ENCODE measurements at places on chromosomes 1 and 21. TPM values are rescaled to one million over a fixed set of nuclear protein-coding genes. Genes with fewer than 3 reads are reported as not detected.

Gene TMPRSS3
- 0.19 TPM for total RNA-seq

Gene SGIP1
- 4.0 TPM for total RNA-seq

- no peak for DNase-seq
Measured at GRCh38 chr1:14443164-14443787, 155.2 kb upstream of the KAZN start.

- no peak for DNase-seq
Measured at GRCh38 chr1:93623436-93623835, 58.2 kb downstream of the BCAR3 start.

Gene TPTE
- total RNA-seq, result not detected

- no peak for DNase-seq
Measured at GRCh38 chr1:217048104-217048707, 325.0 kb upstream of the ESRRG start.

DNA sequence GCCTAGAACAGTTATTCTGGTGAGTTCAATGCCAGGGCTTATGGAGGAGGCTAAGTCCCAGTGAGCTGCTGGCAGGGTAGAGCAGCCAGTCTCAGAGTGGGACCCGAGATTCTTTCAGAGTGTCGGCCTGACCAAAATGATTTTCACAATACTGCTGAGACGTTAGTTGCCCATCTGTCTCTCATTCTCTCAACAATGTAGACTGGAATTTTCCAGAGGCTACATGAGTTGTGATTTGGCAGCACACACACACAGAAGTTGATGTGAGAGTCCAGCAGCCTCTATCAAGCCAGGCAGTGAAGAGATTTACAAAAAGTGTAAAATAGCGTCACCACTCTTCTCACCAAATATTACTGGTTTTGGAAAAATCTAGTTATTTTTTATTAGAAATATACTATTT, 21.7 kb downstream of the CACNA1S start:
- DNase-seq, result no peak

Gene VWA5B1
- not detected for total RNA-seq

DNA sequence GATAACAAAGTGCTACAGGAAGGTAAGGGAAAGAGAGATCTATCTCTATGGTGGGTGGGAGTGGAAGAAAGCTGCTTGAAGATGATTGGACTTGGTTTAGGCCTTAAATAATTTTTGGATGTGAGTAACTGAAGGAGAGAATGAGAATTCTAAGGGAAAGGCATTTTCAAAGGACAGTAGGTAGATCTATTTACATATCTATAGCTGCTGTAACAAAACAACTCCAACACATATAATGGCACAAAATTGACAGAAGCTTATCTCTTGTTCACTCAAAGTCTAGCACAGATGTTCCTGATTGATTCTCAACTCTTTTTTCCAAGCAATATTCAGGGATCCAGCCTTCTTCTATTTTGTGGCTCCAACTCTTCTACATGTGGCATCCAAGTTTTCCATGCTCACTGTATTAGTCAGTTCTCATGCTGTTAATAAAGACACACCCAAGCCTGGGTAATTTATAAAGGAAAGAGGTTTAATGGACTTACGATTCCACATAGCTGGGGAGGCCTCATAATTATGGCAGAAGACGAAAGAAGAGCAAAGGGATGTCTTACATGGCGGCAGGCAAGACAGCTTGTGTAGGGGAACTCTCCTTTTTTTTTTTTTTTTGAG, 3.1 kb upstream of the DDAH1 start:
- no peak for DNase-seq

- DNase-seq, result no peak
Measured at GRCh38 chr1:197915862-197916499, 1.2 kb upstream of the LHX9 start.

GRCh38 chr1:25056536-25056935, 126.5 kb upstream of the RUNX3 start:
- no peak for DNase-seq

Gene LHX8
- total RNA-seq, result not detected

GRCh38 chr21:36437745-36438128, 42.2 kb downstream of the CLDN14 start:
- no peak for DNase-seq

DNA sequence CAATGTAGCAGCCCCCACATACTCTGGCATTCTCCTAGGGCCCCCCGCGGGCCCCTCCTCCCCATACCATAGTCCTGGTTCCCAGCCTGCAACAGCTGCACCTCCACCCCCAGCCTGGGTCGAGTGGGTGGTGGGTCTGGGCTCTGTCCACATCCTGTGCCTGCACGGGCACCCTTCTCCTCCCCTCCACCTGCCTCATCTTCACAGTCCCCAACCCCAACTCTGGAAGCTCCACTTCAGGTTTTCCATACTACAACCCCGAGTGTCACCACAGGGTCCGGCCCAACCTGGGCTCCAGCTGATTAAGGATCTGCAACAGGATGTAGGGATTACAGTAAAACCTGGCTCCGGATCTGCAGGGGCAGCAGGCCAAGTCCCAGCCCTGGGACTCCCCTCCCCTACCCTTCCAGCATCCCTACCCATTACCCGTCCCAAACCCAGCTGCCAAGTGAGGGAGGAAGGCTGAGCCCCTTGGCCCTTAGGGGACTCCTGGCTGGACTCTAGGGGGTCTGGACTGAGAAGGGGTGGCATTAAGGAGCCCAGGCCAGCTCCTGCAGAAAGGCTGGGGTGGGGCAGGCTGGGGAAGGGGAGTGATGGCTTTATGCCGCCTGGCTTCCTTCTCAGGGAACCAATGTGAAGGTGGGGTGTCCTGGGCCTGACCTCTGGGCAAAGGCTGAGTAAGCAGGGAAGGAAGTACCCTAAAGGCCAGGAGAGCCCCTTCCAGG, 116.8 kb downstream of the CASZ1 start:
- no peak for DNase-seq

DNA sequence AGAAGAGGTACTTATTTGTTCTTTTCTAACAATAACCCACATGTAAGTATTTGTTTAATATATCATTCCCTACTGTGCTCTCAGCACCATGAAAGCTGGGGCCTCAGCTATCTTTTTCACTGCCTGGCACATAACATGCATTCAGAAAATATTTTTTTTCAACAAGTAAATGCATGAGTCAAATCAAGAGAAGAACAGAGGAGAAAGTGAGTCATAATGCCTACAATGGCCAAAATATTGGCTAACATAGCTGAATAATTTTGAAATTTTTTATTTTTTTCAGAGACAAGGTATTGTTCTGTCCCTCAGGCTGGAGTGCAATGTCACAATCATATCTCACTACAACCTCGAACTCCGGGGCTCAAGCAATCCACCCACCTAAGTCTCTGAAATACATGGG, 252.2 kb upstream of the ADAMTS5 start:
- no peak for DNase-seq

Gene OR2G6
- not detected for total RNA-seq

DNA sequence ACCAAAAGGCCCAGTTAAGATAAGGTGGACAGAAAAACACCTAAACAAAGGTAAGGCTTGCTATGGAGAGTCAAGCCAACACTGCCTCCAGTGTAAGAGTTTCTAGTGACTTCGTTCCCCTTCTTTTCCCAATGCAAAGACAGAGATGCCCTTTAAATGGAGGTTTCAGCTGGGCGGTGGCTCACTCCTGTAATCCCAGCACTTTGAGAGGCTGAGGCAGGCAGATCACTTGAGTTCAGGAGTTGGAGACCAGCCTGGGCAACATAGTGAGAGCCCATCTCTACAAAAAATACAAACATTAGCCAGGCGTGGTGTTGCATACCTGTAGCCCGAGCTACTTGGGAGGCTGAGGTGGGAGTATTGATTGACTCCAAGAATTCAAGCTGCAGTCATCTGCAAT, 24.0 kb upstream of the COL6A1 start:
- DNase-seq, result no peak

- DNase-seq, result no peak
Measured at GRCh38 chr1:20187103-20187812, 940 bp upstream of the PLA2G2C start.

Gene TMCO4
- 17.1 TPM for total RNA-seq

Gene MYOM3
- 1.5 TPM for total RNA-seq
